ENCODE measurements at places on chromosomes 6 and 20.

- DNase-seq: no peak
These were observed 185.1 kb upstream of the RAB32 start for GRCh38 chr6:146358431-146359046.

GRCh38 chr6:133772567-133772966, 116.3 kb upstream of the TCF21 start:
- no peak for DNase-seq

- DNase-seq: no peak
These were observed 29.0 kb downstream of the SPTLC3 start for GRCh38 chr20:13037727-13038126.

- no peak for DNase-seq
These were observed 10.6 kb downstream of the PDYN start for GRCh38 chr20:1983301-1983700.

DNA sequence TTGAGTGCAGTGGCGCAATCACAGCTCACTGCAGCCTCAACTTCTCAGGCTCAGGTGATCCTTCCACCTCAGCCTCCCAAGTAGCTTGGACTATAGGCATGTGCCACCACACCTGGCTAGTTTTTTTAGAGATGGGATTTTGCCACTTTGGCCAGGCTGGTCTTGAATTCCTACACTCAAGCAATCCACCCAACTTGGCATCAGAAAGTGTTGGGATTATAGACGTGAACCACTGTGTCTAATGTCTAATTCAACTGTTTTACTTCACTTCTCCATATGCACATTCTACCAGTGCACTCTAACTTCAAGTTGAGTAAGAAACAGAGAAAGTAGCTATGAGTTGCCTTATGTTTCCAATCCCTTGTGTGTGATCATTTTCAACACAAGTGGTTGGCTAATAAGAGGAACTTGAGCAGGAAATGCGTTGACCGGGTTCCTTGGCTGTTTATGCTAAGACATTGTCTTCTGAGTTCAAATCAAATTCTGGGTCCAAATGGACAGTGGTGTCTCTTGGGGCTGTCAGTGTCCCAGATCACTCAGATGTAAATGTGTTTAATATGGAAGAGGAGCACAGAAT, 23.9 kb downstream of the ZNF337 start:
- DNase-seq: no peak

DNA sequence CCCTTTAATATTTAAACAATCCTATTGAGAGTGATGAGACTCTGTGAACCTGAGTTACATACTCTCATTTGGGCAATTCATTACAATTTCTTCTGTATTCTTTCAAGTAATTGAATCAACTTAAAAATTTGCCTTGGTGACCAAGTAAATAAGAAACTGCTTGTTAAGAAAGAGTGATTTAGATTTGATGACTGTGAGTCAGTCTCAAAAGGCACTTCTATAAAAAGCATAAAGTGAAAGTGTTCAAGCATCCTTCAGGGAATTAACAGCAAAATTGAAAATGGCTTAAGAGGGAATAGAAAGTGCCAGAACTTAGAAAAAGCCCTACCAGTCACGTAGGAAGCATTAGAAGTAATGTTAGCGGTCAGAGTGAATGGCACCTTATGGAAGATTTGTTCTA, 654.7 kb downstream of the EPM2A start:
- no peak for DNase-seq

GRCh38 chr6:151408858-151409257, 17.5 kb upstream of the ZBTB2 start:
- no peak for DNase-seq
